Esophagus mucosa (tissue), 1 donor: ENCODE measurements at places on chromosomes 2 and 18.

DNA sequence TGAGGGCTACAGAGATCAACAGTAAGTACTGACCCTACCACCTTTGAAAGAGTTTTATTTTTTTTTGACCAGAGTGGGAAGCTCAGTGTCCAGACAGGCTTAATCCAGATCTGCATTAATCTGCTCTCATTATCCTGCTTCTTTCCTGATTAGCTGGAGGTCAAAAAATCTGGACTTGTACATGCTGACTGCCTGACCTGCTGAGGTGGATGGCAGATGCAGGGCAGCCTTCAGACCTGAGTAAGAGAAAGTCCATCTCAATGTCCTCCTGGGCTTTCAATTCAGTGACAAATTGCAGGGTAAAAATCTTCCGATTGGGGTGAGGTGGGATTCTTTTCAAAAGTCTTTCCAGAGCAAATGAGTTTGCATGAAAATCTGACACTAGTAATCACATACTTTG, 998.8 kb upstream of the PIK3C3 start:
- ATAC-seq, result no peak

- no peak for ATAC-seq
Measured at GRCh38 chr2:20049637-20050036, 1.8 kb downstream of the LAPTM4A start.

DNA sequence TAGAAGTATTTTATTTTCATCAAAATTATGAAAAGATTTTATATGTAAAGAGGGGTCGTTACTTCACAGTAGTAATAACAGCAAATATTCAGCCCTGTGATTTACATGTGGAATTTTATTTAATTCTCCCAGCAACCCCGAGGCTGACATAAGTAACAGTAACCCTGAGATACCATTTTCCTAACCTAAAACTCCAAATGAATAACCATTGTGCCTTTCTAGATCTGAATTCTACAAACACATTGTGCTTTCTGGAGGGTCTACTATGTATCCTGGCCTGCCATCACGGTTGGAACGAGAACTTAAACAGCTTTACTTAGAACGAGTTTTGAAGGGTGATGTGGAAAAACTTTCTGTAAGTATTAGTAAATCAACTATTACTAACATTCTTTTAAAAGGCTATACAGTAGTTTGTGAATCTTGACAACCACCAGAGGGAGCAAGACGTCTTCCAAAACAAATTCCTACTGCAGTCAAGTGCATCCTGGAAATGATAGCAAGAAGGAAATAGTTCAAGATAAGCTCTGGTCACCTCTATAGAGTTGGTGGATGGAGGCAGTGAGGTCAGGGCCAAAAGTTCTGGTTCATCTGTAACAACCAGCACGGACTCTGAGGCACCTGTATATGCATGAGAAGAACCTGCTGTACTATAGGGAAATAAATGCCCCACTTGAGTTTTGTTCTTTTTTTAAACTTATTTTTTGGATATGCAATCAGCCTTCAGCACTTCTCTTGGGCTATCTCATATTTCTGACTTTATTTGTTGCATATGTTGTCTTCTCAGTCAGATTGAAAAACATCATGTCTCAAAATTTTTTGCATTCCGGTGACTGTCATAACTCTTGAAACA, 37.4 kb downstream of the ACTR2 start:
- ATAC-seq, result peak; percentile 55

- peak; percentile 99 for ATAC-seq
Measured at GRCh38 chr2:157825885-157826284, 50.2 kb downstream of the ACVR1 start.

DNA sequence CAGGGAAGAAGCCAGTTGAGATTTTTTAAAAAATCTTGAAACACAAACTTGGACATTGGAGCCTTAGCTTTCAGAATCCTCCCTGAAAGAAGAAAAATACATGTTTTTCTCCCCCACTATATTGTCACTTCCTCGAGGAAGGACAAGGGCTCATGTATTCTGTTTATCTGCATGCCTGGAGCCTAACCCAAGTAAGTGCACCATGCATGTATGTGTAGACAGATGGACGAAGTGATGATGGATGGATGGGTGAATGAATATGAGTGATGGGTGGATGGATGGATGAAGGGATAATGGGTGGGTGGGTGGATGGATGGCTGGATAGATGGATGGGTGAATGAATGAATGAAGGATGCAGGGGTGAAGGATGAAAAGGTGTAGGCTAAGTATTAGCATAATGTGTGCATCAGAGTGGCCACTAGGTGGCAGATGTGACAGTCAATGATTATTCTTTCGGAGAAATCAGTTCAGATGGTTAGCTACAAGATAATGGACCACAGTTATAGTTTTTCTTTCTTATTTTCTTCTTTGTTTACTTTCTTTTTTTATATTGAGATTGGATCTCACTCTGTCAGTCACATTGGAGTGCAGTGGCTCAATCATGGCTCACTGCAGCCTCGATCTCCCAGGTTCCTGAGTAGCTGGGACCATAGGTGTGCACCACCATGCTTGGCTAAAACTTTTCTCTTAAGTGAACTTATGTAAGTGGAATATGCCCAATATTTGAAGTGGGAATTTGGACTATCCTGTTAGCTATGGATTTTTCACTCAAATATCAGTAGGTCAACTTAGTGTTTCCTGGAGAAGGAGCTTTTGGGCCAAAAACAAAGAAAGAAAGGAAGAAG, 18.5 kb upstream of the CCDC93 start:
- ATAC-seq, result peak; percentile 52

- ATAC-seq, result no peak
Measured at GRCh38 chr2:106085181-106085940, 108.7 kb downstream of the UXS1 start.

- no peak for ATAC-seq
Measured at GRCh38 chr2:9679218-9679617, 48.4 kb upstream of the YWHAQ start.

DNA sequence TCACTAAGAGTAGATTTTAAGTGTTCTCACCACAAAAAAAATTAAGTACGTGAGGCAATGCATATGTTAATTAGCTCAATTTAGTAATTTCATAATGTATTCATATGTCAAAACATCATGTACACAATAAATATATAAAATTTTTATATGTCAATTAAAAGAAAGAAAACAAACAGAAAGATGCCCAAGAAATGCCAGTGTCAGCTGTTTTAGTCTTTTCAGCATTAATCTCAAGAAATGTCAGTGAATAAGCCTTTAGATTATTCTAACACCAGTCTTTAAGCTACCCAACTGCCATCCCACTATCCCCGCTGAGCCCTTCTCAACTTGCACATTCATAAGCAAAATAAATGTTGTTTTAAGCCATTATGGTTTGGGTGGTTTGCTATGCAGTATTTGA, 76.5 kb downstream of the C1D start:
- no peak for ATAC-seq

- no peak for ATAC-seq
Measured at GRCh38 chr2:6946722-6947121, 29.5 kb downstream of the RNF144A start.

GRCh38 chr2:7358865-7359447, 441.7 kb downstream of the RNF144A start:
- no peak for ATAC-seq

GRCh38 chr2:84424152-84424551, 34.9 kb downstream of the SUCLG1 start:
- no peak for ATAC-seq

DNA sequence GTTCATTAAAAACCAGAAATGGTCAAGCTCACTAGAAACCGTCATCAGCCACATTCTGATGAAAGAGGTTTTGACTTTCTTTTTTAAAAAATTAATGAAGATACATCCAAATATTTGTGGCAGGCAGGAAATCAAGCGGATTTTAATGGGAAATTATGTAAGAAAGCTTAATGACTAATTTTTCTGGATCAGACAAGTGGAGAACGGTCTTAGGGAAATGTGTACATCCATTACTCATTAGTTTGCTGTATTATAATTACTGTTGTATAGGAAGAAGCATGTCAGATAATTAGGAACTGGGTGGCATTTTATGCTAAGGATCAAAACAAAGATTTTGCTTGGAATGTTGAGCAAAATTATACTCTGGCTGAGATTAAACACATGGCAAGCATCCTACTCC, 39.4 kb downstream of the AGAP1 start:
- peak; percentile 42 for ATAC-seq

DNA sequence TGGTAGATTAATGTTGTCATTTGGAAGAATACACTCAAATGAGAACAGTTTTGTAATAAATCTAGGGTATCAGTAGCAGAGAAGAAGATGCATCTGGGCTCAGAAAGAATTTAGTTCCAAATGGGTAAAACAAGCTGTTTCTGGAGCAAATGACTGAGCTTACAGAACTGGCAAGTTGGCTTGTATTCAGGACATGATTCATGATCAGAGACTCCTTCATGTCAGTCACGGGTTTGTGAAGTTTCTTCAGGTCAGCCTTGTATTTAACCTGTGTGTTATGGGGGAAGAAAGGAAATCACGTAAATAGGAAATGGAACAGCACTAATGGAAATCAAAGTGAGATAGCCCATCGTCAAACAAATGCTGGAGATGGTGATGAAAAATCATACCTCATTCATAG, 109.1 kb downstream of the RIF1 start:
- ATAC-seq, result no peak

DNA sequence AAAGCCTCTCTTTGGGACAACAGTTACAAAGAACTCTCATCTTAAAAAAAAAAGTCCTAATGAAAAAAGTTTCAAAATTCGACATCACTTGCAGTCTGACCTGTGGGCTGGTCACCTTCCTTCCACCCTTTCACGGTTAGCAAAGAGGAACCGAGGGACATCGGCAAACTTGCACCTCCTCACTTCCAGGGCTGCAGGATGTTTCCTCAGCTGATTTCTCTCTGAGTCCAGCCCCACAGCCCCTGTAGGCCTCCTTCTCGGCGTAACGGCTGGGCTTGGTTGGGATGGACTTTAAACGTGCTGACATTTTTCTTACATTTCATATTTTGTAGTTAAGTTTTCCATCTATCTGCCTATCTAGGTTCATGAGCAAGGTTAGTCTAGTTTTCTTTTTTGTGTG, 5.7 kb upstream of the CAB39 start:
- no peak for ATAC-seq

GRCh38 chr18:26461405-26461804, 86.9 kb downstream of the KCTD1 start:
- peak; percentile 55 for ATAC-seq

GRCh38 chr2:109244750-109245382, 115.9 kb downstream of the SH3RF3 start:
- ATAC-seq, result no peak

GRCh38 chr2:137190411-137191195, 425.3 kb downstream of the THSD7B start:
- ATAC-seq, result no peak

DNA sequence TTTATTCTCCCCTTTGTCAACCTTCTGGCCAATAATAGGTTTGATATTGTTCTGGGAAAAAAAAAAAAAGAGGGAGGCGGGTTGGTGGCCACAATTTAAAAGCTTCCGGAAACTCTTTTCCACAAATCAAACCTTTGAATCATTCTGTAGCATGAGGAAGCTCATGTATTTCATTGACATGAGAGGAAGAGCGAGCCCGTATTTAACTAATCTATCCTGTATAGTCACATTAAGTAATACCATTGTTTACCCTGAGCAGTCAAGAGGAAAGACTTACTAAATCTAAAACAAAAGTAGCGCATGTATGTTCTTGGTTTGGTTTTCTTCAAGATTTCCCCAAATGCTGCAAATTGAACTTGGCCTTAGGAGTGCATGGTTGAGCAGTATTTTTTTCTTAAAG, 120.1 kb downstream of the NCKAP5 start:
- ATAC-seq, result peak; percentile 83

DNA sequence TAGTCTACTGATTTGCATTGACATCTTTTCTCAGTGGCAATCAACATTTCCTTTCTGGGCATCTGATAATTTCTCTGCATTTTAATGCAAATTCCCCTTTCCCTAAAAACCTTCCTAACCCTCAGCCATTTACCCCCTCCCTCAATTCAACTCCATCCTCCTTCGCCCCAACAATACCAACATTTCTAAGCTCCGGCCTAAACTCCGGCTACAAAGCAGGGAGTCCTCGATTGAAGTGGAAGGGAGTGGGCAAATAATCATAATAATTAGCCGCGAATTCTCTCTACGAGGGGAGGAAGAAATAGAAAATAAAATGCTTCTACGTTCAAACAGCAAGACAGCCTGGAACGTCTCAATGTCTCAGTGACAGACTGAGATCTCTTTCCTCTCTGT, 4.6 kb downstream of the BCL11A start:
- no peak for ATAC-seq

GRCh38 chr2:1052771-1053191, 102.1 kb downstream of the SNTG2 start:
- ATAC-seq, result no peak

DNA sequence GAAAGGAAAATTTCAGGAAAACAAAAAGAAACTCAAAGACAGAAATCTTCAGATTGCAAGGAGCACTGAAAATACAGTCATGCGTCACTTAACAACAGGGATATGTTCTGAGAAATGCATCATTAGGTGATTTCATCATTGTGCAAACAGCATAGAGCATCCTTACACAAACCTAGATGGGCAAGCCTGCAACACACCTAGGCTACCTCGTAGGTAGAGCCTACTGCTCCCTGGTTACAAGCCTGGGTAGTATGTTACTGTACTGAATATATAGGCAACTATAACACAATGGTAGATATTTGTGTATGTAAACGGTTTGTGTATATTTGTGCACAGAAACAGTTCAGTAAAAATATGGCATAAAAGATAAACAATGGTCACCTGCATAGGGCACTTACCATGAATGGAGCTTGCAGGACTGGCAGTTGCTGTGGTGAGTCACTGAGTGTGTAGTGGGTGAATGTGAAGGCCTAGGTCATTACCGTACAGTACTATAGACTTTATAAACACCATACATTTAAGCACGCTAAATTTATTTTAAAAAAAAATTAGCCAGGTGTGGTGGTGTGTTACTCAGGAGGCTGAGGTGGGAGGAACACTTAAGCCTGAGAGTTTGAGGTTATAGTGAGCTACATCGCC, 33.4 kb downstream of the SFXN5 start:
- ATAC-seq, result no peak

DNA sequence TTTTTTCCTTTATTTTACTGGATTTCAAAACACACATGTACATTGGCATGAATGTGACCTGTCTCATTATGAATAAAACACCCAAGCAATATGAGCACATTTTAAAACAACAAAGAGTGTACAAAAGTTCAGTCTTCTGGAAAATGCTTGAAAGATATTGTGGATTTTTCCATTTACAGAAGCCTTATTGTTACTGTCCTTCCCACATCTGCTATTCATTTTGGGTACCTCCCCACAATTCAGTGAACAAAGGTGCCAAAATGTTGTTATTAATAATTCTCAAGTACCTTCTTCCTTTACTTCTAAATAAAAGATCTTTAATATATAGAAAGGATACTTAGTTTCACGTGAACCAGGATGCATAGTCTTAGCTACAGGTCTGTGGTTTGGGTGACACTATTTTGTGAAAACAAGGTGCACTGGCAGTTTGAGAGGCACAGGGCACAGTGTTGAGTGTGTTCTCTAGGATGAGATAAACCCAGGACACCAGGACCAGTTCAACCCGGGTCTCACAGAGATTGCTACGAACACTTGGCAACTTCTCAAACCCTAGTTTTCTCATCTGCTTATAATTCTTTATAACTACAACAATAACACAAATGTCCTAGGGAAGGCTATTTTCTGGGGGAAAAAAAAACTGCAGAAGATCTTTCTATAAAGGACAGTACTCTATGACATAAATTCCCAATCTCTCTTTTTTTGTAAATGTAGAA, 84.5 kb upstream of the GALNT5 start:
- no peak for ATAC-seq

- ATAC-seq, result no peak
Measured at GRCh38 chr2:163856941-163857340, 121.1 kb upstream of the FIGN start.
